ENCODE measurements at places on chromosomes 6 and 20.

GRCh38 chr20:24305371-24305770 lies 164.1 kb upstream of the SYNDIG1 start:
- DNase-seq: no peak

- no peak for DNase-seq
Observed at GRCh38 chr20:24657196-24657595, 187.8 kb downstream of the SYNDIG1 start.

DNA sequence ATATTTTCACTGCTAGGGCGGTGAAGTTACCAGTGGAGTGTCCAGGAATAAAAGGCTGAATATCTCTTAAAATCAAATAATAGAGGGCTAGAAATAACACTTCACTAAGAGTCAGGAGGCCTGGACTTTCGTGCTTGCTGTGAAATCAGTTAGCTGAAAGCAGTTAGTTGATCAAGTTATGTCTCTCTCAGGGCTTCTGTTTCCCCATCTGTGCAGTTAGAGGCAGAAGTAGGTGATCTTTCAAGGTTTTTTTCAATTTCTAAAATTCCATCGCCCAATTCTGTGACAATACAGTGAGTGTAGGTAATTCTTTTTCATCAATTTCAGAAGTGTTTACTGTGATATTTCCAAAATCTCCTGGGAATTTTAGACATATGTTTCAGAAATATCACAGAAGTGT lies 72.5 kb upstream of the GLP1R start:
- DNase-seq: no peak

DNA sequence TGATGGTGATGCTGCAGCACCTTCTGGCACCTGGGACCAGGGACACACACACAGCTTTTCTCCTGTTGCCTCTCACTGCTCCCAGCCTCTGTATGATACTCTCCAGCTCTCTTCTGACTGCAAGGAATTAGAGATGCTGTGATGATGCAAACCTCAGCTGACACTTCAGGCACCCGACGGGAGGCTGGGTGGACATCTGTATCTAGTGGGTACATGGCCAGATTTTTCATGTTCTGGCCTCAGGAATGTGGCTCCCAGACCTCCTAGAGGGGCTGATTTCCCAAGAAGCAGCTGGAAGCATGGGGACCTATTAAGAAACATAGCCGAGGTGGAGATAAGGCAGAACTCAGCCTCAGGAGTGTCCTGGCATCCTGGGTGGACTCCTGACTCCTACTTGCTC lies 6.8 kb upstream of the EPB41L1 start:
- no peak for DNase-seq

GRCh38 chr6:37624606-37625574 lies 72.8 kb downstream of the MDGA1 start:
- DNase-seq: no peak

DNA sequence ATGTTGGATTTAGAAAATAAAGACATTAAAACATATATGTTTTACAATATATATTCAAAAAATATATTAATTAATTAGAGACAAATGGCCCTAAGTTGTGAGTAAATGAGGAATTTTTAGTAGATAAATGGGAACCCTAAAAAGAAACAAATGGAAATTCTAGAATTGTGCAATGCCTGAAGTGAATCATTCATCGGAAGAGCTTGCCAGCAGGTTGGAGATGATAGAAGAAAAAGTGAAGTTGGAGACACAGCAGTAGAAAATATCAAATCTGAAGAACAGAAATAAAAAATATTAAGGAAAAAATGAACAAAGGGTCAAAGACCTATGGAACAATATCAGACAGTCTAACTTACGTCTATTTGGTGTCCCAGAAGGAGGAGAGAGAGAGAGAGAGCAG lies 109.4 kb upstream of the NEDD9 start:
- no peak for DNase-seq

Measured in Panc1 (cell line).